ENCODE measurements at places on chromosomes 2 and 18.
A peak's percentile ranks its signal among the peaks of the same experiment; 100 is the strongest.

- DNase-seq = peak; percentile 55
Observed at GRCh38 chr2:12737738-12738485, 21.2 kb downstream of the TRIB2 start.

DNA sequence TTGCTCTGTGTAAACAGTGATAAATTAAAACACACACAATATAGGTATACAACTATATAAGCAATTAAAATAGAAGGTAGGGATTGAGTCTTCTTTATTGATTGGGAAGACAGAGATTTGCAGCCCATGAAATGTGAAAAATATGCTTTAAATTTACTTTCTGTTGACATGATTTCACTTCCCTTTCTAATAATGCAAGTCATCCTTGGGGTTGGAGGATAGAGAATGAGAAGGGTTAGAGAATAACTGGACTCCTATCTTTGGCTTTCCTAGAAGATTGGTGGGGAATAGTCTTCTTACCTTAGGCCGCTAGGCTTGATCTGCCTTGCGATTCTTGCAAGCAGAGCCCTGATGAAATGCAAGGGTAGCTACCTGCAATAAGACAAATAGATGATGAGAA, 339.8 kb downstream of the NYAP2 start:
- DNase-seq = no peak

DNA sequence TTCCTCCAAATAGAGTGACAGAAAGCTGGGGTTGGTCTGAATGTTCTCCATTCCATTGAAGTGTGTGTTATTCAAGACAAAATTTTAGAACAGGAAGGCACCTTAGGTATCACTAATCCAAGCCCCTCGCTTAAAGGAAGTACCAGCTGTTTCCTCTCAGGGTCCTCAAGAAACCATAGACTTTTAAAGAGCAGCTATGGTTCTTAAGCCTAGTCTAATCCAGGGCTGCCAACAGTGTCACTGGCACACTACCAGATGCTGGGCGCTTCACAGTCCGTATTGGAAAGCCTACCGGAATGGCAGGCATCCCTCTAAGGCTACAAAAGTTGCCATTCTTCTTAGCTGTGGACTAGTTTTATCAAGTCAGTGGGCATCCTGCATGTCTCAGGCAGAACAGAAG, 1.9 kb downstream of the NEMP2 start:
- no peak for DNase-seq

DNA sequence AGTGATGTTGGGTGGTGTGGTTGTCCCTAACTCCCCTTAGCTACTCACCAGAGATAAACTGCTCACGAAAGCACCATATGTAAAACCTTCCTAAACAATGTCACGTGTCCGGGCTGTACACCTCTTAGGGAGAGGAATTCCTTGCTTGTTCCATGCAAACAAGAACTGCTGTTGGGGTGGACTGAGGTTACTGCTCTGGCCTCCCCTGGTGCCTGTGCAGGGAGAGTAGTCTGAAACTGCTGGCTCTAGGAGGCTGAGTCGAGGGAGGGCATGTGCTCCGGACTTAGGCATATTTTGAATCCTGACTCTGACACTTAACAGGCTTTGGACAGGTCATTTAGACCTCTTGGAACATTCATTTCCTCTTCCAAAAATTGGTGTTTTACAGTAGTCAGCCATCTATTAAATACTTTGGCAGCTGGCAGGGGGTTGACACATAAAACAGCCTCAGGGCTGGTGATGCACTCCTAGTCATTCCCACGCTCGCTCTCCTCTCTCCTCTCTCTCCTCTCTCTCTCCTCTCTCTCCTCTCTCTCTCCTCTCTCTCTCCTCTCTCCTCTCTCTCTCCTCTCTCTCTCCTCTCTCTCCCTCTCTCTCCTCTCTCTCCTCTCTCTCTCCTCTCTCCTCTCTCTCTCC, 10.6 kb downstream of the THNSL2 start:
- DNase-seq = peak; percentile 81

DNA sequence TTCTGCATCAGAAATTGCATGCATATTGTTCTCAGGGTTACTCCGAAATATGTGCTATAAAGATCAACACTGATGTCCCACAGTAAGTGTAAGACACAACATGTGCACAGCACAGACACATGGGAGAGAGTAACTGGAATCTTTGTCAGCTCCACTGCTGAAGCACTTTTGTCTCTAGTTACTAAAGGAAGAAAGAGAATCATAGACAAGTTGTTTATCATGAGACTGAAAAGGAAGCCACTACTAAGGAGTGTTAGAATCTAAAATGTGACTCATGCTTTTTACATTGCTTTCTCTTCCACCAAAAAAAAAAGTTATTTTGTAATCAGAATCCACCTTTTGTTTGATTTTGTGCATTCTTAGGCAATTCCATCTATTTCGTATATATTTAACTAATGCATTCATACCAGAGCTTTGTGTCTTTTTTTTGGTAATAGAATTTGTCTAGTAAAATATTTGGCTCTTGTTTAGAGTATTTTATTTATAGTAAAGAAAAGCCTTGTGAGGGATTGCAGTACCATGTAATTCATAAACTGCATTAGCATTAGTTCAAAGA, 502.4 kb downstream of the FBXO15 start:
- DNase-seq = no peak
